ENCODE measurements at places on chromosomes 11 and 22.

GRCh38 chr22:46726986-46727317 is 11.1 kb downstream of the CERK start:
- DNase-seq, result no peak

- no peak for DNase-seq
Observed at GRCh38 chr11:110621826-110622225, 90.4 kb downstream of the ARHGAP20 start.

GRCh38 chr11:48064306-48064705 is 83.9 kb downstream of the PTPRJ start:
- DNase-seq, result no peak

GRCh38 chr11:122453586-122453985 is 201.9 kb upstream of the UBASH3B start:
- no peak for DNase-seq

DNA sequence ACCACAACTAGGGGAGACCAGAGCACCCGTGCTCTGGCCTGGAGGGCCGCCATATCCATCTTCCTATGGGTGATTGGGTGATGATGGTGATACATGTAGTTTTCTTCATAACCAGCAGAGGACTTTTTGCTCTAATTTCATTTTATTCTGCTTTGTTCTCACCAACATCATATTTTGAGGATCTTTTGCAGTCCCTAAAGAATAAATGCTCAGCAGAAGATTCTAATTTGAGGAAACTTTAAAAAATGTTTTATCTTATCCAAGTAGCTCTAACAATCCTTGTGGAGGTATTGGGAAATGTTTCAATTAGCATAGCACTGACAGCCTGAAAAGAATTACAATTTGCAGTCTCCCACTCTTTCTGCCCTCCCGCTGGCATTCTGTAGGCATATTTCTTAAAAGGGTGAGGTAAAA is 544.0 kb downstream of the NTM start:
- DNase-seq, result no peak

DNA sequence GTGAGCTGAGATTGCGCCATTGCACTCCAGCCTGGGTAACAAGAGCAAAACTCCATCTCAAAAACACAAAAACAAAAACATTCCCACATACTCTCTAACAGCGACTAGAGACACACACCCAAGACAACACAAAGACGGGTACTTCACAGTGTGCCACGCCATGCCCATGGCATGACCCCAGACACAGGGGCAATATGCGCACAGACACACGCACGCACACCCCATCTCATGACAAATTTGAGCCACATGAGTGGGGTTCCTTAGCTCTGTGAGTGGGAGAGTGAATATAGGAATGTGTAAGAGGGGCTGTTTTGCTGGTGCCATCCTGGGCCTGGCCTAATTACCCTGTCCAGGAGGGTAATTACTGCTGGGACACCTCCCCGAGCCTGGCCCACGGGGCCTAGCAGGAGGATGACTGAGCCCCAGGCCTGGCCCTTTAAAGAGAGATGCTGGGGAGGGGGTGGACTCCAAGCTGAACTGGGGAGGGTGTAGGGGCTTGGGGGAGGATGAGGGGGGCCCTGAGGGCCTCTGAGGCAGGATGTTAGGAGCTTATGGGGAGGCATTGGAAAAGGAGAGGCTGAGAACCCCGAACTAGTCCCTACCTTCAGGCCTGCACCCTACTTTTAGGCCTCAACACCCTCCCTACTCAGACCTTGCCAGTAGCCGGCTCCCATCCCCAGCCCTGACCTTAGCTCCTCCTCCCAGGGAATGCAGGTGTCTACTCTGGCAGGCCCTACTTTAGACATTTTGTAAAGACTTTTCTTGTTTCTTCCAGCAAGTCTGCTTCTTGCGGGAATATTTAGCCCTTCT is 1.5 kb downstream of the LTBP3 start:
- no peak for DNase-seq

- no peak for DNase-seq
Observed at GRCh38 chr11:43833657-43834073, 47.0 kb upstream of the ALKBH3 start.

DNA sequence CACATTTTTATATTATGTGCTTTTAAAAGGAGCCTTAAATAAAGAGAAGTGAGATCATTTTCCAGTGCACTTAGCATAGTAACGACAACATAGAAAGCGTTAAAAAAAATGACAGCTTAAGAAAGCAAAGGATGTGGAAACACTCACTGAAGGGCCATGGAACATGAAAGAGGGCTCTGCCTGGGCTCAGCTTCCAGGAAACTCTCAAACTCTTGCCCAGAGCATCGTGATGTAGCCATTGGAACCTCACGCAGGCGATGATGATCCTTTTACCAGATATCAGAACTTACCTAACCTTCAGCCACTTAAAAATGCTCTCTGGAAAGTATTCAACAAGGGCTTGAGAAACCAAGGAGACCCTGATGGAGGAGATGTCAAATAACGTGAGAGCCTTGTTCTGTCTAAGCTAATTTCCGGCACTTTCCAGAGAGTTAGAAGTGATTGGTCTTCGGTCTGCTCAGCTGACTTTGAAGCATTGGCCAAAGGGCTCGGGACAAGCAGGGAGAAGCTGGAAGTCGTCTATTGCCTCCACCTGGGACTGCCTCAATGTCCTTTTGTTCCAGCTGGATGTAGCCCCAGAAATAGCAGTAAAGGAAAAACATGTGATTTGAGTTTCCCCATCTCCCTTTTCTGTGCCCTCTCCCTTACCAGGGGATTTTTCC is 21.5 kb upstream of the ETS1 start:
- no peak for DNase-seq

DNA sequence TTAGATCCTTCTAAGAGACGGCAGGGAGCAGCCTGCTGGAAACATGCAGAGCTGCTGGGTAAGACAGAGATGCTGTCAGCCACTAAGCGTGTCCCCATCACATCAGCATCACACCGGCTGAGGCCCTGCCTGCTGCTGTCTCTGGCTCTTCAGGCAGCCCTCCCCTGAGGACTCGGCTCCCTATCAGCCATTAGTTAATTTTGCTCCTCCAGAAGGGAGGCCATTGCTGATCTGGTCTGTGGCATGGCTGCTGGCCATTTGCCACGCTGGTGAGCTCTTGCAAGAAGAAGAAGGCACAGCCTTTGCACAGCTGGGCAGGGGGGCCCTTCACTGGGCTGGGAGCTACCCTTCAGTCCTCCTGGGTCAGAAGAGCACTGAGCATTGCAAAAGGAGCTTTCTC is 131.2 kb upstream of the PARVA start:
- DNase-seq, result no peak

DNA sequence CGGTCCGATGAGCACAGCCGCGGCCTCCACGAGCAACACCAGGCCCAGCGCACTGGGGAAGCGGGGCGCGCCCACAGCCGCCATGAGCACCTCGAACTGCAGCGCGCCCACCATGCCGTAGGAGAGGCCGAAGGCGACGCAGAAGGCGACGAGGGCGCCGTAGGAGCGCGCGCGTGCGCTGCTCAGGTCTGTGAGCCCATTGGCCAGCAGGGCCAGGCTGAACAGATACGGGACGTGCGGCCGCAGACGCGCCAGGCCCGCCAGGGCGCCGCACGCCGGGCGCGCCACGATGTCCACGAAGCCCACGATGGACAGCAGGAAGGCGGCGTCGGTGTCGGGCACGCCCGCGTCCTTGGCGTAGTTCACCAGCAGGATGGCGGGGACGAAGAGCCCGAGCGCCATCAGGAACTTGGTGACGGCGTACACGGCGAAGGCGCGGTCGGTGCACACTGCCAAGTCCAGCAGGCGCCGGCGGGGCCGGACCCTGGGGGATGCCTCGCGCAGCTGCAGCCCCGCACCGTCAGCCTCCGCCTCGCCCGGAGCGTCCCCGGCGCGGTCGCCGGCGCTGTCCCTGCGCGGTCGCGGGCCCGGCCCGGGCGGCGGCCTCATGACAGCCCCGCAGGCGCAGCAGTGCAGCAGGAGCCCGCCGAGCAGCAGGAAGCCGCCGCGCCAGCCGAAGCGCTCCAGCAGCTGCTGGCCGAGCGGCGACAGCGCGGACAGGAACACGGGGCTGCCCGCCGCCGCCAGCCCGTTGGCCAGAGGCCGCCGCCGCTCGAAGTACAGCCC is 2.9 kb downstream of the SLC16A8 start:
- DNase-seq, result no peak

DNA sequence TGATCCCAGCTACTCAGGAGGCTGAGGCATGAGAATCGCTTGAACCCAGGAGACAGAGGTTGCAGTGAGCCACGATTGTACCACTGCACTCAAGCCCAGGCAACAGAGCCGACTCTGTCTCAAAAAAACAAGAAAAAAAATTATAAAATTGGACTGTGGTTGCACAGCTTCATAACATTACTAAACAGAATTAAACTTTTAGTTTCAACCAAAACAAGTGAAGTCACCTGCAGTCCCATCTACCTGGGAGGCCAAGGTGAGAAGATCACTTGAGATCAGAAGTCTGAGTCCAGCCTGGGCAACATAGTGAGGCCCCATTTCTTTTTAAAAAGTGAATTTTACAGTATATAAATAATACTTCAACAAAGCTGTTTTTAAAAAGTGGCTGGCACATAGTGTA is 47.8 kb upstream of the CD5 start:
- no peak for DNase-seq

GRCh38 chr11:79199729-79200354 is 241.0 kb downstream of the TENM4 start:
- no peak for DNase-seq

- no peak for DNase-seq
Observed at GRCh38 chr11:16890442-16890841, 123.8 kb downstream of the PLEKHA7 start.

- DNase-seq, result no peak
Observed at GRCh38 chr11:128691802-128692752, 1.8 kb upstream of the FLI1 start.

GRCh38 chr11:27212248-27212780 is 150.7 kb downstream of the CCDC34 start:
- DNase-seq, result no peak

- no peak for DNase-seq
Observed at GRCh38 chr11:120904116-120904515, 119.8 kb upstream of the TBCEL start.

DNA sequence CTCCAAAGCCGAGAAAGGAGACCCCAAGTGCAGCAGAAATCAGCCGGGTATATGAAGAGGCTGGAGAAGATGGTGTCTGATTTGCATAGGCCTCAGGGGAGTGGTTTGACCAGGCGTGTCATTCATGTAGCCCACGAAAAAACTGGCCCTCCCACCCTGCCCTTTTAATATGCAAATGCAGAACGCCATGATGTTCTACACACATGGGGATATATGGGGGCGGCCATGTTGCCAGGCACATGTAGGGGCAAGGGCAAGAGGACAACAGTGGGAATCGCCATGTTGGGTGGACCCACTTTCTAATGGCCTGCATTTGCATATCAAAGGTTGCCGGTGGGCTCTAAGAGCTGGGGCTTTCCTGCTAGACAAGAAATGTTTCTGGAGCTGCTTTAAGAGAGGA is 86.4 kb downstream of the ISX start:
- no peak for DNase-seq

DNA sequence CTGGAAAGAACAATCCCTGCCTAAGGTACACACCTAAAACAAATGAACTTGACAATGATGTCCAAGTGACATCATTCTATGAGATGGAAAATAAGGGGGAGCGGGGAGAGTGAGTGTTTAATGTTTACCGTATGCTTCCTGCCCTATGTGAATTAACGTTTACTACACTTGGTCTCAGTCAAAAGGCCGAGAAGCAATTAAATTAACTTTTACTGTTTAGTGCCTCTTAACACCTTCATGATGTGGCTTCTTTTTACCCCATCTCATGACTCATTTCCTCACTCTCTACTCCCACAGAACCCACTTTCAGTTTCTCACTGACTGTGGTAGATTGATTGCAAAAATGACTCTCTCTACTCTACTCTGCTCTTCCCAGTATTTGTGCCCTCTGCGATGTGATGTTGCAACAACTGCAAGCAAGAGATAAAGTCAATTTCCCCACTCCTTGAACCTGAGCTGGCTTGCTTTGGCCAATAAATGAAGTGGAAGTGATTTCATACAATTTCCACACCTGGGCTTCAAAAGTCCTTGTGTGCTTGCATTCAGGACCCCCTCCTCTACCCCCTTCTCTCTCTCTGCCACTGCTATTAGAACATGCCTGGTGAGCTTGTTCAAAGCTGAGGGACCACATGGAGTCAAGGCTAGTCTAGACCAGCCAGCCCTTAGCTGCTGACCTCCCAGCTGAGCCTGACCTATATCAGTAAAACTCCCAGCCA is 11.6 kb upstream of the ALKBH3 start:
- no peak for DNase-seq

DNA sequence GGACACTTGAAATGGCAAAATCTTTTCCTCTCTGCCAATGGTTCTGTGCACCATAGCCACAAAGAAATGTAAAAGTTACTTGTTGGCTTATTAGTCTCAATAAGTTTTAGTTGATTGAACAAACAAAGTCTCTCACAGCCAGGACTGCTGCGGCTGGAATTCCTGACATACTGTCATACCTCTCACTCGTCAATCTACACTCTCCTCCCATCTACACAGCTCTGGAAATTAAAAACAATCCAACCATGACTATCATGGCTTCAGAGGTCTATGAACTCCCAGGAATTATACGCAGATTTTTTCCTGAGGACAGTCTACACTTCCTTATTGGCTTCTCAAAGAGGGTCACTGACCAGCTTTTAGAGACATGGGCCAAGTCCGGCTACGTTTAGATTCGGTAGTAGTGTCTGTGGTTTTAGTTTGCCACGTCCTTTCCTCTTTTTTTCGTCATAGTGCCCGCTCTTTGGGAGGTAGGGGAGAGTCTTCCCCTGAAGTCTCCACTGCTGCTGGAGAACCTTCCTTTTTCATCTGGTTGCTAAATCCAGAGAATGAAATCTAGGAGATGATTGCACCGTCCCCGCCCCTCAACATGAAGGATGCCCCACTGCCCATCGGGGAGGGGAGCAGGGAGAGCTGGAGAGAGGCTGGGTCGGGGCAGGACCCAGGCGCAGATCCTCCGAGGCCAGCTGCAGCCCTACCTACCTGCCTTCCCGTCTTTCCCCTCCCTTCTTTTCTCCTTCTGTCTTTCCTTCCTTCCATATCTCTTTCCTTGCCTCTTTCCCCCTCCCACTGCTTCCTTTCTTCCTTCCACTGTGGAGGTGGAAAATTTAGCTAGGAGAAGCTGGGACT is 1.0 kb upstream of the PLEKHB1 start:
- no peak for DNase-seq

DNA sequence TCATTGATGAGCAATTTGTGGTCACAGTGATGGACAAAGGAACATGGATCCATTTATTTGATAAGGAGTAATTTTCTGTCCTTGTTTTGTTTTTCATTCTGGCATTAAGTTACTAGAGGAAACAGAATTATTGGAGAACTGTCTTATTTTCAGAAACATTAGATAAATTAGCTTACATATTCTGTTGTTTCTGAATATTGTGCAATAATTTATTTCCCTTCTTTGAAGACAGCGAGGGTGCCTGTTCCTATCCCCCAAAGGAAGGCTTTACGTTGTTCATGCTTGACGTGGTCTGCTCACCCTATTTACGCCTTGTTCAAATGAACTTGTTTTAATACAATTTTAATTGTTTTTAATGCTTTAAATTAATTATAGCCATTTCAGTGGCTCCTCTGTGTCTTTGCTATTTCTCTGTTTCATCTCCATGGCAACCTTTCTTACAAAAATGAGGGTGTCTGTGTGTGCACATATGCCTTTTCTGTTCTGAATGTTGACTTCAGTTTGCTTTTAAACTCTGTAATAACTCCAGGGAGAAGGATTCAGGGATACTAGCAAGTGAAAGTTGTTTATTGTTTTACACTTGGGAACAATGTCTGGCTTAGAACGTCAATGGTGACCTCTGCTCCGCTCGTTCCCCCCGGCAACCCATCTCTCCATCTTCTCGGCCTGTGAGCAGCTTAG is 138.3 kb upstream of the PLET1 start:
- DNase-seq, result no peak

Measured in stimulated activated CD4-positive, alpha-beta T cell treated with anti-CD3 and anti-CD28 coated beads, Interleukin-12 subunit alpha, Interleukin-12 subunit beta, amount 100 ng/mL, for 24 hours (primary cell).